ENCODE measurements at places on chromosomes 12 and 14.

- DNase-seq: no peak
These were observed 199.6 kb upstream of the CNOT2 start for GRCh38 chr12:70043490-70044138.

- DNase-seq: no peak
These were observed 260.9 kb downstream of the ITPR2 start for GRCh38 chr12:26572137-26572536.

GRCh38 chr14:37399517-37399916, 195.5 kb downstream of the FOXA1 start:
- DNase-seq: no peak

- DNase-seq: no peak
These were observed 1.4 kb downstream of the AKAP6 start for GRCh38 chr14:32330351-32331111.

GRCh38 chr12:75710361-75711069, 199.1 kb upstream of the KRR1 start:
- no peak for DNase-seq

- no peak for DNase-seq
These were observed 63.2 kb upstream of the TMX1 start for GRCh38 chr14:51176839-51177238.

DNA sequence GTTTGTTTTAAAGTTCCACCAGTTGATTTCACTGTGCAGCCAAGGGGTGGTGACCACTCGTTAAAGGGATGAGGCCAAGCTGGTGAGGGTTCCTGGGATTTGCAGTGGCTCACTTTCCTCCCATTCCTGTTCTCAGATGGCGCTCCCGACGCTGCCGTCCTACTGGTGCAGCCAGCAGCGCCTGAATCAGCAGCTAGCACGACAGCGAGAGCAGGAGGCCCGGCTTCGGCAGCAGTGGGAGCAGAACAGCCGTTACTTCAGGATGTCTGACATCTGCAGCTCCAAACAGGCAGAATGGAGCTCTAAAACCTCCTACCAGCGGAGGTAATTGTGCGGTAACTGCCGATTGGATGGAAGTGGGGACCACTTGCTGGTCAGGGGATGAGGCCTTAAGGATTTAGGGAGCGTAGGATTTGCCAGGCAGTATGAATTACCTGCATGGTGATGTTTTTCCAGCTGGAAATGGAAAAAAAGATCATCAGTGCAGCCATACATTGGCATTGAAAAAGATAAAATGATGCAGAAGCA, 2.9 kb downstream of the TCHP start:
- DNase-seq: no peak

- DNase-seq: no peak
These were observed 95.1 kb downstream of the UNC79 start for GRCh38 chr14:93525696-93526451.

DNA sequence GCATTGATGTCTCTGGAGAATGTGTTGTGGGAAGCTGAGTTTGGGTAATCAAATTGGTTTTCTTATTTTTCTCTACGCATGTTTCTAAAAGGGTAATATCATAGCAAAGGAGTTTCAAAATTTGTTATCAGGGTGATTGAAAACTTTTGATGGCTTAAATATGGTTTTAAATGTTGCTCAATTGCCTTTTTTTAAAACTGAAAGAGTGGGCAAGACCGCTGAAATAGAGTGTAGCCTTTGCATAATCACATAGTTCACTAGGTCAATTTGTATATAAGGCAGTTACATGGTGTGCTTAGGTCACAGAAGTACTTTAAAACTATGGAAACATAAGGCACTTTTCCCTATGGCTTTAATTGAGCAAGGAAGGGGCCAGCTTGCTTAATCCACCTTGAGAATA, 167.4 kb downstream of the SNAPC1 start:
- no peak for DNase-seq

DNA sequence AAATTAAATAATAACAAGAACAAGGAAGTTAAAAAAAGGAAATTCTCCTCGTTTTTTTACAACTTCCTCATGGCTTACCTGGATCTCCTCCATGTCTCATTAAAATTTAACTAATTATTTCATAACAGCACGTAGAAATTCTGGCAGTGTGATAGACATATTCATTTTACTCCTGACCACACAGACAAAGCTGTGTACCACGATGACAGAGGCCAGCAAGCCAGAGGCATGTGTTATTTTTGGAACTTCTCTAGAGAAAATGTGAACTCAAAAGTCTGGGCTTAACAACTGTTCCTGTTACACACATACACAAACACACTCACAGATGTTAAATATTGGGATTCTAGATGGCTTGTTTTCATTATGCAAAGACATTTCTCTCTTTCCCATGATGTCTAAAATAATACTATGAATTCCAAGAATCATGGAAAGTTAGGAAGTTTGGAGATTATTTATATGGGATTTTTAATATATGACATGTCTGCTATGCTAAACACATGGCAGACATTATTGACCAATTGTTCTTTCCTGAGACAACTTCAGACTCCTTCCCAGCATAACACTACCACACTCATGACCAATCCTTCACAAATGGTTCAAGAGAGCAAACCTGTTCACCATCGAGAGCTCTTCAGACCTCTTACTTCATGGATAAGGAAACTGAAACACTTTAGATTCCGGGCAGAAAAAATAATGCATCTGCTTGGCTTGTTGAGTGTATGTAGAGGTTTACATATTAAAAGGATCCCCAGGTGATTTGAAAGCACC, 158.7 kb downstream of the DACT1 start:
- DNase-seq: no peak

GRCh38 chr12:29103539-29103974, 45.5 kb upstream of the FAR2 start:
- DNase-seq: peak; percentile 44

DNA sequence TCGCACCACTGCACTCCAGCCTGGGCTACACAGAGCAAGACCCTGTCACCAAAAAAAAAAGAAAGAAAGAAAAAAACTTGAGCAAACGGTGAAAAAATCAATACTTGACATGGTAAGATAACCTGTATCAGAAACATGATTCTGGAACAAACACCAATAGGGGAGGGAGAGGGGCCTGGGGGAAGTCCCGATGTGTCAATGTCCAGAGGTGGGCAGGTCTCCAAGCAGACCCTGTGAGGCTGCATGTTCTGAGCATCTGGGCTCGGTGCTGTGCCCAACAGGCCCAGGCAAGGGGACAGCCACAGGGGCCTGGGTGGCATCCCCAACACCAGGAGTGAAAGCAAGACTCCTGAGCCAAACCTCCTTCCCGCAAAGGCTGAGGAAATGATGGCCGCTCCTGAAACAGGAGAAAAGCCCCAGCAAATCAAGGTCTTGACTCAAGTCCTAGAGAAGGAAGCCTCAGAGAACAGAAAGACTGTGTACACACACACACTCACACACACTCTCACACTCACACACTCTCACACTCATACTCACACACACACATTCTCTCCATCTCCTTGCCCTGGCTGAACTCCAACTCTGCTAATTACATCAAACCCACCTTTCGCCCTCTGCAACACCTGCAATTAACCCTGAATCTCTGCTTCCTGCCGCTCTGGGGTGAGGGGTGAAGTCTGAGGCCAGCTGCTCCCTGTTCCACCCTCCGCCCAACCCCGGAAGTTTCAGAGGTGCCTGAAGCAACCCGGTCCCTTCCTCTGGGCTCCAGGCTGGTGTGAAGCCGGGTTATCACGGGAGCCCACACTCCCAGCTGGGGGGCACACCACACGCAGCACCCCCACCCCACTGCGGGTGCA, 20.4 kb downstream of the CCDC88C start:
- peak; percentile 80 for DNase-seq

- no peak for DNase-seq
These were observed 195.0 kb upstream of the ABCD2 start for GRCh38 chr12:39814626-39815025.

Measured in GM13976 (cell line).